Pancreas (tissue), 10 donors: ENCODE measurements at places on chromosomes 5 and 9.

DNA sequence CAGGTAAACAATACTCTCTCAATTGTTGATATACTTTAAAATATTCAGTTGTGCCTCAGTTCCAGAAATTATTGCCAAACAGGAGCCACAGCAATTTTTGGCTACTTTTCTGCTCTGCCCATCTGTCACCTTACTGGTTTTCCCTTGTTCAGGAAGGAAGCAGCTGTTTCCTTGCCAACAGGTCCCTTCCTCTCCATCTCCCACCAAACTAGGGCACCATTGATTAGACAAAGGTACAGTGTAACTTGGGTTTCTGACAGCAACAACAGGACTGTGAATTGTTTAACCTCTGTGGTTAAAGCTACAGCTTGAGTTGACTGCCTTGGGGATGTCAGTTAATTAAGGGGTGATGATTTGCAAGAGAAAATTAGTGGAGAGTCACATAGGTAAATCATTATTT, 76.9 kb downstream of the PIP5K1B start:
- DNase-seq, result no peak

DNA sequence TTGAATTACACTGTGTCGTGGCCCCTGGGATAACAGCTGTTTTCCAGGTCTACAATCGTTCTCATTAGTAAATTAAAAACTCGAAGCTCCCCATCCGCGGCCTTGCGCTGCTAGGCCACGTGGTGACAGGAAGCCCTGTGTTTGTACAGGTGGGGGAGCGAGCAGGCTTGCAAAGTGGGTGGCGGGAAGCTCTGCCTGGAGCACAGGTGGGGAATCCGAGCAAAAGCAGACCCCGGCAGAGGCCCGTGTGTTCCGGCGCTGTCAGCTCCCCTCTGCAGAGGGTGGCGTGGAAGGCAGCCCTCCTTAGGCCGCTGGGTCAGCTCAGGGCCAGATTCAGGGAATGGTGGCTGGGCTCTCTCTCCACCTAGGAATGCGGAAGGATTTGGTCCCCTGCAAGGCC, 59.5 kb upstream of the ERCC6L2 start:
- no peak for DNase-seq

- DNase-seq, result no peak
Measured at GRCh38 chr5:140265845-140266244, 37.1 kb downstream of the PFDN1 start.

DNA sequence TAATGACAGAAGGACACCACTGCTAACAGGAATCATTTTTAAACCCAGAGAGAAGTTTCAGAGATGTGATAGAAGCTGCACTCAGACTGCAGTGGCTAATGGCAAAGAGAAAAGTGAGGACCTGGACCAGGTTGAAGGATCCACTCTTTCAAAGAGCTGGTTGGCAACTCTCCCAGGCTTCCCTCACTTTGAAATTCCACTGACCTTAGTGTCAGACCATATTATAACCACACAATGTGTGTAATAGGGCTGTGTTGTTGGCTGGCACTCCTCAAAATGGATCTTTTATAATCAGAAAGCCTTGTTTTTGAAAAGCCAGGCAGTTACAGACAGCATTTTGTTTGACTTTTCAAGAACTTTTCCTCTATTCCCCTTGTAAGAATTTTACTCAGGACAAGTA, 280.7 kb downstream of the PRELID2 start:
- no peak for DNase-seq

- DNase-seq, result peak; percentile 77
Measured at GRCh38 chr9:128127568-128127989, at the start of gene PTGES2. TSS of gene PTGES2 (minus strand) at chr9:128127729. CDS start at chr9:128127717, 12 bp downstream.
